ENCODE measurements at places on chromosomes 5 and 9.
A peak's percentile ranks its signal among the peaks of the same experiment; 100 is the strongest.

- DNase-seq = no peak
These were observed 4.7 kb downstream of the BRD3 start for GRCh38 chr9:134063088-134063570.

GRCh38 chr5:55445791-55446190 lies 89.0 kb downstream of the PLPP1 start:
- DNase-seq = no peak

GRCh38 chr5:132016721-132017250 lies 5.3 kb upstream of the ACSL6 start:
- no peak for DNase-seq

DNA sequence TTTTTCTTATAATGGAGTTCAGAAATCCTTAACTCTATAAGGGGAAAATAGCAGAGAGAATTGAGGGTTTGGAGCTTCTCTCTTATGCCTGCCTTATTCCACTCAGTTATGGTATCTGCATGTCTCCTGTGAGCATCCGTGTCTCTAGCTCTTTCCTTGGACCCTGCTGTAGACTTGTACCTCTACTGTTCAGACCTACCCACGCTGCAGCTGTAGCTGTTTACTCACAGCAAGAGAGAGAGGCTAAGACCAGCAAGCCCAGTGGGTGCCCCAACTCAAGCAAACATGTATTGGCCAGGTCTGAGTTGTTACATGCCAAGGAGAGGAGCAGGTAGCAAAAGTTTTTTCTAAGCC lies 7.1 kb upstream of the PCSK1 start:
- no peak for DNase-seq

GRCh38 chr5:43075319-43076293 lies 35.5 kb upstream of the ANXA2R start:
- no peak for DNase-seq

DNA sequence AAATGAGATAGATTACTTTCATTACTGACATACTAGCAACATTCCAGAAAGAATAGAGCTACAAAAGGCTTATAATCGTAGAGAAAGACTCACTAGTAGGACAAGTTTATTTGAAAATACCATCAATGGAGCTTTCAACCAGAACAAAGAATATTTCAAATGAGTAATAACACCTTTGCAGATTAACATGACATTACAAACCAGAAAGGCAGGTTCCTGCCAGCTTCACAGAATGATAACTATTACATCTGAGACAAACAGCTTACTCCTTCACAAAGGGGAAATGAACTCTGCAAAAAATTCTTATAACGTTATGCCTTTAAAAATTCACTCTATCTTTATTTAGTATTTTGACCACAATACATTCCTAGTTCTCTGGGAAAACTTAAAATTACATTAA lies 103.1 kb downstream of the EPB41L4A start:
- no peak for DNase-seq

GRCh38 chr9:93183131-93183662 lies 742 bp upstream of the WNK2 start:
- no peak for DNase-seq

DNA sequence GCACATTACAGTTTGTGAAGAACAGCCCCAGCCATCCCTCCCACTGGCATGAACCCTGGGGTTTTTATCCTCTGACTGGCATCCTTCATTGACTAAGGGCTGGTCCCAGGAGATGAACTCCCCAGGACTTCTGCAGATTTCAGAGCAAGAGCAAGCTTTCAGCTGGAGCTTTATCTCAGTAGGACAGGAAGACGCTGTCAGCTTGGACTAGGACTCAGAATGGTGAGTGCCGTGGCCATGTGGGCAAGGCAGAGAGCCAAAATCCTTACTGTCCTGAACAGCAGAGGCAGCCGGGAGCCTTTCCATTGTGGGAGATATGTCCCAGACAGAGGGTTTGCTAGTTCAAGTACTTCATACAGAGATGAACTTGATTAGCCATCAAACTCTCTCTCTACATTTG lies 3.2 kb upstream of the ACOT12 start:
- no peak for DNase-seq

DNA sequence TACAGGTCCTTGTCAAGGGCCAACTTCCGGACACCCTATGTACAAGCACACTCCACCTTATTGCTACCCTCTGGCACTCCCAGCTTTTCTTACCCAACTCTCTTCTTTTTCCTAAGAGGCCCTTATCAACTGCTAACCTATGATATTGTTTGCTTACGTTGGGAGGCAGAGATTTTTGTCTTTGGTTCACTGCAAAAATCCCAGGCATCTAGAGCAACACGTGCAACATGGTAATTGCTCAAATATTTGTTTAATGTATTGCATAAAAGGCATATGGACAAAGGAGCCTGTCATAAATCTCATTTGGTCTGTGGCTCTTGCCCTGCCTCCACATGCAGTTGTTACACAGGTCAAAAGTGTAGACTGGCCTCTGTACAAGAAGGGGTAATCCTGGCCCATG lies 35.8 kb upstream of the ATP10B start:
- DNase-seq = no peak

- no peak for DNase-seq
These were observed 157.0 kb upstream of the NTRK2 start for GRCh38 chr9:84512493-84512892.

- no peak for DNase-seq
These were observed 614.5 kb downstream of the MAT2B start for GRCh38 chr5:164119806-164120447.

GRCh38 chr9:137369061-137369787 lies 53.7 kb downstream of the EXD3 start:
- DNase-seq = no peak

DNA sequence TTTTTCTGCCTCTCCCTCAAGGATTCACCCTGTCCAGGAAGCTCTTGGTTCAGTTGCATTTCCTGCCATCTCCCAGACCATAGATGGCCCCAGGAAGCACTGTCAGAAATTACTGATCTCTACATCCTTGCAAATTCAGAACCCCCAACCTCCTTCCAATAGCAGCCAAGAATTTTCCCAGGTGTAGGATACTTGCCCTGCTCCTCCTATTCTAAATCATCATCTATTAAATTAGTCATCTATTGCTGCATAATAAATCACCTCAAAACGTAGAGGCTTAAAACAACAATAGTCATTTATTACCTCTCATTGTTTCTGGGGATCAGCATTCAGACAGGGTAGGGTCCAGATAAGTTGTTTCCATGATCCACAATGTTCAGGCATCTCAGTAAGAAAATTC lies 26.1 kb upstream of the ADRA1B start:
- DNase-seq = no peak

GRCh38 chr9:106669835-106670234 lies 193.1 kb upstream of the ZNF462 start:
- no peak for DNase-seq

- no peak for DNase-seq
These were observed 488.6 kb upstream of the PTGER4 start for GRCh38 chr5:40191150-40191549.

GRCh38 chr9:73294336-73294735 lies 142.7 kb downstream of the ANXA1 start:
- no peak for DNase-seq

DNA sequence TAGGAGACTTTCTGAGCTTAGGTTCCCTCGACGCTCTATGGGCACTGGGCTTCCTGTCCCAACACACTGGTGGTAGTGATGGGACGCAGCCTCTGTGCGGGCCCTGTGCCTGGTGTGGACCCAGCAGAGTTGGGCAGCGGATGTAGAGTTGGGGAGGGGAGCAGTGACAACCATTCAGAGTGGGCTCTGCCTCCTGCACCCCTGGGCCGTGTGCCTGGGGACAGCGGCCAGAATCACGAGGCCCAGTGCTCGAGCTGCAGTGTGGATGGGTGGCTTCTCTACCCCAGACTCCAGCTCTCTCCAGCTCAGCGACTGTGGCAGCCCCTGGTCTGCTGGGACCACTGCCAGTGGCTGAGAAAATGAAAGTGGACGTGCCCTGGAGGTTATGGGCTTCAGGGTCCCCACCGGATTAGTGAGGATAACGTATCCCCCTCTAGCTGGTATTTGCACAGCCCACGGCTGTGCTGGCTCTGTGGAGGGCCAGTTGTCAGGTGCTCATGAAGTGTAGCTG lies 18.6 kb downstream of the RXRA start:
- no peak for DNase-seq

- DNase-seq = no peak
These were observed 8.9 kb downstream of the LARS1 start for GRCh38 chr5:146173597-146173996.

- DNase-seq = peak; percentile 66
These were observed 1.0 kb upstream of the GOLGA1 start for GRCh38 chr9:124941679-124942561.

DNA sequence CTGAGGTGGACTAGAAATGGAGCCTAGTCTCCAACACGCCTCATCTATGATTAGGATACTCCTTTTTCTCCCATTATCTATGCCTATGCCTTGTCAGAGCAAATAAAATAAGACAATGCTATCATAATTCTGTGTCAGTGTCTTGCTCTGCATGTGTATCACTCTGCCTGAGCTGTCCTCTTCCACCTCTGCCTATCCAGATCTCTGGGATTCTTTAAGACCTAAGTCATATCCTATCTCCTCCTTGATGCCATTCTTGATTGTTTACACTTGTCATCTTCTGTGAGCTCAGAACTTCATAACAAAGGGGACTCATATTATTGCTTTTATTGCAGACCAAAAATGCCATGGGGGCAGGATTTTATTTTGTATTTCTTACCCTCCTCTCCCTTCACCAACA lies 351.2 kb upstream of the C9orf72 start:
- DNase-seq = no peak

- DNase-seq = no peak
These were observed 1.4 kb downstream of the KIF20A start for GRCh38 chr5:138180183-138180782.

GRCh38 chr5:10277773-10278630 lies 27.9 kb downstream of the CCT5 start:
- no peak for DNase-seq

GRCh38 chr9:27367175-27367798 lies 70.3 kb upstream of the EQTN start:
- no peak for DNase-seq

DNA sequence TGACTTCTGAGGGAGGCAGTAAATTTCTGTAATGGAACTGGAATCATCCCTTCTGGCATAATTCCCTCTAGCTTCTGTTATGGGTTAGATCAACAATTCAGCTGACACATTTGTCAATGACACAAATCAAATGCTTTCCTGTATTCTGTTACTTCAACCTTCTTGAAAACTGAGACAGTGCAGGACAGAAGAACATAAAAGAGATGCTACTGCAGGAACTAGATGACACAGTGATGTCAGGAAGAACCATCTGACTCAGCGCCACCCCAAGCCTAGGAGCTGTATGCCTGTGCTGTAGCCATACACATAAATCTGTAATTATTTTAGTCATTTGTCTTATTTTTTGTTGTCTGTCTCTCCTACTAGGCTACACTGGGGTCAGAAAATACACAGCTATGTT lies 18.2 kb upstream of the CEP120 start:
- DNase-seq = no peak

GRCh38 chr9:18428661-18429060 lies 45.3 kb upstream of the ADAMTSL1 start:
- DNase-seq = no peak

GRCh38 chr9:121814594-121814993 lies 163.2 kb downstream of the DAB2IP start:
- DNase-seq = no peak

DNA sequence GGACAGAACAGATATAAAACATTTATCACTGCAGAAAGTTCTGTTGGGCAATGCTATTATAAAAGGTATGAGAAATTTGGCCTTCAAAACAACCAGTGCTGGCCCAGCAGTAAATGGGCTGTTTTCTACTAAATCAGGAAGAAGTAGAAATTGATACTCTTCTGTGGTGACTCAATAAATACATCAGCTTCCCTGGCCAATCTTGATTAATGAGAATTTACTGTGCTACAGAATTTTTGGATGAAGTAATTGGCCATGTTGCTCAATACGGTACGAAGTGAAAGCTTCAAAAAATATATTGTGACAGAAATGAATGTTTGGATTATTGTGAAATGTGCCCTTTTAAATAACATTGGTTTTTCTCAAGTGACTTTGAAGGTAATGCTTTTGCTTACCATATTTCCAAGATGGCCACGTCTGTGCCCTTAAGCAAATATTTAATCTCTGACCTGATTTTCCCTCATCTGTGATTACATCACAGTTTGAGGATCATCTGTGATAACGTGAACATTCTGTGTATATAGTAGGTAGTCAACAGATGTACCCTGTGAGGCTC lies 4.2 kb downstream of the DNAJA1 start:
- DNase-seq = no peak

DNA sequence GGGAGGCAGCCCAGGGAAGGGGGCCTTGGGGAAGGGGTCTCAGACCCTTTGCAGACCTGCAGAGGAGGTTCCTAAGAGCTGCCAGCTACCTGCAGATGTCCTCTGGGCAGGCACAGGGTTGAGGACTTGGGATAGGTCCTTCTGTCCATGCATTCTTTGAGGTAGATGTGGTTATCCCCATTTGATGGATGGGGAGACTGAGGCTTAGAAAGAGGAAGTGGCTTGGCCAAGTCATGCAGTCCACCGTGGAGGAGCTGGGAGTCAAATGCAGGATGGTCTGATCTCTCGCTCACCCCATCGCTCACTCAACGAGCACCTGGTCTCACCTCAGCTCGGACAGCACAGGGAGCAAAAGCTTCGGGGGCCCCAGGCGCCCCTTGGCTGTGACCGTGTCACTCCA lies 20.2 kb downstream of the ADAMTSL2 start:
- DNase-seq = no peak

DNA sequence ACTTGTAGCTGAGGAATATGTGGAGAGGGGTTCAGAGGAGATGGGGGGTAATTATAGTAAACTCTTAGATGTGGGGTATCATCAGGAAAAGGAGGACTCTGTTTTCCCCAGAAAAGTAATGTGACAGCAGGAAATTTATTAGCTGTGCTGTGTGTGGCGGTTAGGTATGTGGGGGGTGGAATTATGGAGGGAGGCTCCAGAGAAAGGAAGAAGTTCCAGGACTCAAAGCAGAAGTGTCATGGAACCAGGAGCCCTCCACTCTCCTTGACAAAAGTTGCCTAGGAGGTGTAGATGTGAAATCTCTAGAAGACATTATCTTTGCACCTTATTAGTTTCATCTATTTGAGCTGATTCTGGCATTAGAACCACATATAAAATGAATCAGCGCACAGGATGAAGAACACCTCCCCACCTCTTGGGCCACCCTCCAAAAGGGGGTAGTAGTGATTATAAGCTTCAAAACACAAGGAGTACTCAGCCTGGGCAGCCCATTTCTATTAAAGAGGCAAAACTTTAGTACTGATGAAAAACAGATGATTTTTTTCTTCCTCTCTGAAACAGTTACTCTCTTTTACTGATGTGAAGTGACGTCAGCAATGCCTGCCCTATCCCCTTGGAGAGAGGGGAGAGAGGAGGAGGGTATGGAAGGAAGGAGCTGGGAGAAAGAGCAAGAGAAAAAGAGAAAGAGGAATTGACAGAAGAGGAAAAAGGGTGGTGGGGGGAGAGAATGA lies 18.2 kb downstream of the NR2F1 start:
- no peak for DNase-seq

GRCh38 chr9:124188331-124189110 lies 69.2 kb upstream of the NEK6 start:
- DNase-seq = no peak

DNA sequence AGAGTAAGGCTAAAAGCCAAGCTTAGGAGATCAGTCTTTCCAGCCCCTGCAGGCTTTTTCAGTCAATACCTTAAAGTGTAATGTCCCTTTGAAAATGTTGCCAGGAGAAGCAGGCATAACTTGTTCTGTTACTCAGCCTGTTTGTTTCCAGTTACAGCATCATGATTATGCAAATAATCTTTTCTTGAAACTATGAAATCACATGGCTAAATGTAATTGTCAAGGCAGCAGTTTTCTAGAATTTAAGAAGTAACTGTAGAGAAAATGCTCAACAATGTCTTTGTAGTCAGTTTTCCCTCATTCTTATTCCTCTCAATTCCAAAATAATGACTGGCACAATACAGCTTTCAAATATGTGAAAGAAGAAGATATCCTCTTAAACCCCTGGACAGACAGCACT lies 1.9 kb upstream of the GPR107 start:
- no peak for DNase-seq
